Stromal cell of bone marrow (primary cell): ENCODE measurements at places on chromosomes 4 and X.

GRCh38 chr4:94603170-94603747 lies 151.5 kb downstream of the PDLIM5 start:
- peak; percentile 19 for DNase-seq

DNA sequence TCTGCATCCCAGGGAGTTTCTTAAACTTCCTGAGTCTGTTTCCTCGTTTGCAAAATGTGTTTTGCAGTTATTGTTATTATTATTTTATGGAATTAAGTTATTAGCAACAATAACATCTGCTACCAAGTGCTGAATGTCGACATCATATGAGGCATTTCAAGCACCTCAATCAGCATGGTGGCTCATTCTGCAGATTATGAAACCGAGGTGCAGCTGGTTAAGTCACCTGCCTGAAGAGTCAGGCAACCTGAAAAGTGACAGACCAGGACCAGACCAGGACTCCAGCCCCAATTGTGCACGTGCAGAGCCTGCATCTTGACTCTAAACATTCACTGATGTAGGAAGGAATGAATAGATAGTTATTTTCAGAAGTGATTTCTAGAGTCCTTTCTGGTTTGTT lies 99.8 kb downstream of the AFAP1 start:
- no peak for DNase-seq

DNA sequence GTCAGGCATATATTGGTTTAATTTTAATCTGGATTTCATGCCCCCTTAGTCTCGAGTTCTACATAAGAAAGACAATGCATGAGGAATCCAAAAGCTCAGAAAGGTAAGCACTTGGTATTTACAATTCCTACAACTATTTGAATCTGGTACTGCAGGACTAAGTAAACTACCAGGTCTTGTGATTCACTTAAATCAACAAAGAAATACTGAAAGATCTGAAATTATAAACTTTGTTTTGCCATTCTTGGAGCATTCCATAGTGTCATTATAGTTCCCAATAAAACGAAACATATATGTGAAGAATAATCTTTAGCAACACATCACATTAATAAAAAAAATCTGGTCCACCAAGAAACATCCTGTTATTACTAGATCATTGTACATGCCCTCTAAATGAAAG lies 482.3 kb downstream of the ANKRD50 start:
- DNase-seq, result no peak

DNA sequence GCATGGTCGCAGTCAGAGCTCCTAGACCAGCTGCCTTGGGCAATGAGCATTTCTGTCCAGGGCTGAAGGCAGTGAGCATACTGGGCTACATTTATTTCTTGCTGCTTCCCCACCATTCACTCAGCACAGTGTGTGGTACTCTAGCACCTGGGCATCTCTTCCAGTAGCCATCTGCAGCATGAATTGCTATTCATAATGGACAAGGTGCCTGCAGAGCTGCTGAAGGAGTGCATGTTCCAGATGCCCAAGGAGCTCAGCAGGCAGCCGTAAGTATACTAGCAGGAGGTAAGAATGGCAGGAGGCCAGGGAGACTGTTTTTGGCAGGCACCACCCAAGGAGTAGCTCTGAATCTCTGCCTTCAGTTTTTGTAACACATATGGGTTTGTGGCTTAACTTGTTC lies 110.4 kb upstream of the RXFP1 start:
- no peak for DNase-seq

DNA sequence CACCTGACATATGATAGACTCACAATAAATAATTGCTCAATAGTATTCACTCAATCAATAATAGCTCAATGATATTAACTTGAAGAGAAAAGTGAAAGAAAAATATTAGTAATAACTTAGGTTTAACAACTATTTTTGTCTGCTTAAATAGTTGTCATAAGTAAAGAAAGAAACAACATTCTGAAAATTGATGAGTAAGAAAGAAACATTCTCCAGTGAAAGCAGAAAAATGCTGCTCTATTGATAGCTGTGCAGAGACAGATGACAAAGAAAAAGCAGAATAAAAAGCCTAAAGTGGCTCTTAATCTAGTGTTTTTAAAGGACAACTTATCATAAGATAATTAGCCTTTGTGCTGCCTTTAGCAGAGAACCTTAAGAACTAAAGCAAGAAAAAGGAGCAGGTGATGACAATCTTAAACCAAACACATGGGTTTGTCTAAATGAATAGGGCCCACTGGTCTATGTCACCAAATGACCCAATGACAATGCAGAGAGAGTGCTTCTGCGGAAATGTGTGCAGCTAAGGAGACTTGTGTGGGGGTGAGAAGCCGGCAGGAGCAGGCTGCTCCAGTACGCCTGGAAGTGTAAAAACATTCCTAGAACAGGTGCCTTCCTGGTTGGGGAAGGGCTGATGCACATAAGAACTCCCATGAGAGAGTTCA lies 13.2 kb downstream of the HS3ST1 start:
- no peak for DNase-seq

GRCh38 chrX:18461431-18461830 lies 36.0 kb downstream of the CDKL5 start:
- no peak for DNase-seq

DNA sequence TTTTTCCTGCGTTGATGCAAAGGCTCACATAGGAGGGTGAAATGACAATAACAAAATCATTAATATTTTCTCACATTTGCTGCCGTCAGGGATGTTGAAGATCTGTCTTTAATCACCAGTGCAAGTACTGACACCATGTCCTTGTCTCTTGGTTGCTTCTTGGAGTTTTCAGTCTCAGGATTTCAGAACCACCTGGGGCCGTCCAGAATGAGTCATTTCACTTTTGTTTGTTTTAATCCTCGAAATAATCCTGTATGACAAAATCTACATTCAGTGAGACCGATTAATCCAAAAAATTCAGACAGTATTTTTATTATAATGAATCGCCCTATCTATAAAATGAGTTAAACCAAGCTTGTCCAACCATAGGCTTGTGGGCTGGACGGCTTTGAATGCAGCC lies 47.2 kb downstream of the NEIL3 start:
- no peak for DNase-seq

DNA sequence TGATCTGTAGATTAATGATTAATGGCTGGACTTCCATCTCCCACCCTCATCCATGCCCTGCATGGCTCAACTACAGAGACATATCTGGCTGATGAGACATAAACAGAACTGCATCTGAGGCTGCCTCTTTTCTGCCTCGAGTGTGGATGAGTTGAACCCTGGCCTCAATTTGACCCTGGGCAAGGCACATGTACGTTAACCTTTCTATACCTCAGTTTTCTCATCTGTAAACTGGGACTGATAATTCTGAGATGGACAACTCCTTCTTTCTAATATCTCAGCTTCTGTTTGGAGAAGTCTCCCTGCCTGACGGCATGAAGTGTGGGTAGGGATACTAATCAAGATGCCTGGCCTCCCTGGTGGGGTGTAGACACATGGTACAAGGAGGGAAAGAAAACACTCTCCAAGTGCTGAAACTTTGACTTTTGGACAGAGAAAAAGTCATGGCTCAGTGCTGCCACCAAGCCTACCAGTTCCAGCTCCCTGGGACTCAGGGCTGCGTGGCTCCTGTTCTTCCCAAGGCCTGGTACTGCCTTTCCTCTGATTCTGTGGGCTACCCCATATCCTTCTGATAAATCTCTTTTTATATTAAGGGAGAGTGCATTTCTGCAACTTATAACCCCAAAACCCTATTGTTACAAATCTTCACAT lies 64.4 kb downstream of the HAUS3 start:
- no peak for DNase-seq

GRCh38 chrX:145729635-145730034 lies 88.0 kb upstream of the SLITRK2 start:
- DNase-seq, result no peak

DNA sequence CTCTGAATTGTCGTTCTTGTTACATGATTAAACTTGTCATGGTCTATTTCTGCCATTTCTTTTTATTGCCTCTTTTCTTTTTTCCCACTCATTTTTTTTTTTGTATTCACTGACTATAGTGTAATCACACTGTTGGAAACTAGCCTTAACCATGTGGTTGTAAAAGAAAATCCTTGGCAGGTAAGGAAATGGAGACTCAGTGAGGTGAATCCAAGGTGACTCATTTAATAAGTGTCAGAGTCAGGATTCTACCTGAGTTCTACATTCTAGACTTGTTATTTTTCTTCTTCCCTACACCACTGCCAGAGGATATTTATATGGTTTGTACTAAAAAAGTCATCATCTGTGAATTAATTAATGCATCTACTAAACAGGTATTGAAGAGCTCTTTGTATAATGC lies 152.2 kb downstream of the CBLL2 start:
- no peak for DNase-seq

- no peak for DNase-seq
Measured at GRCh38 chr4:95835672-95836071, 4.2 kb upstream of the PDHA2 start.

DNA sequence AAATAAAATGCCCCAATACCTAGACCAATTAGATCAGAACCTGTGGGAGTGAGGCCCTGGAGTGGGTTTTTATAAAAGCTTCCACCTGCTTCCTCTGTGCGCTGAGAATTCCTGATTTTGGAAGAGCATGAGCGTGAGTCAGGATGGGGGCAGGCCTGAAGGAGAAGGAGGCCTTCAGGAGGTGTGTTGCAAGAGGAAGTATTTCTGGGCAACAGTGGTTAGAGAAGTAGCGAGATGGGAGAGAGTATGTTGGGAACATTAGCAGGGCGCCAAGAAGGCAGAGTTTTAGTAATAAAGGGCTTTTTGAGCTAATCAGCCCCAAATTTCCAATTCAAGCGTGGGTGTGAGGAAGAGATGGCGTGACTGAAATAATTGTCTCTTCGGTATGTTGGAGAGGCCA lies 349.8 kb downstream of the UNC5C start:
- no peak for DNase-seq

- DNase-seq, result no peak
Measured at GRCh38 chr4:141797966-141798365, 161.6 kb downstream of the IL15 start.

DNA sequence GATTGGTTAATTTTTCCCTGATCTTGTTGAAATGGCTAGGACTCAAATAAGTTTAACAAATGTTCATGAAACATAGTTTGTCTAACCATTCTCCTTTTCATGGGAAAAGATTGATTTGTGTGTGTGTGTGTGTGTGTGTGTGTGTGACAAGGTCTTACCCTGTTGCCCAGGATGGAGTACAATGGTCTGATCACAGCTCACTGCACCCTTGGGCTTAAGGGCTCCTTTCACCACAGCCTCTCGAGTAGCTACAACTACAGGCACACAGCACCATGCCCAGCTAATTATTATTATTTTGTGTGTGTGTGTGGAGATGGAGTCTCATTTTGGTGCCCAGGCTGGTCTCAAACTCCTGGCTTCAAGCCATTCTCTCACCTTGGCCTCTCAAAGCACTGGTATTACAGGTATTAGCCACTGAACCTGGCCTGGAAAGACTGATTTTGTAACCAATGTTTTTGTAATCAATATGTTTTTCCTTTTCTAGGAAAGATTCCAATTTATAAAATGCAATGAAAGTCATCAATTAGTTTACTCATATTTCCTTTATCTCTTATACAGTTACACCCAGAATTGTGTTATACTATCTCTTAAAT lies 139.3 kb downstream of the CPE start:
- no peak for DNase-seq

DNA sequence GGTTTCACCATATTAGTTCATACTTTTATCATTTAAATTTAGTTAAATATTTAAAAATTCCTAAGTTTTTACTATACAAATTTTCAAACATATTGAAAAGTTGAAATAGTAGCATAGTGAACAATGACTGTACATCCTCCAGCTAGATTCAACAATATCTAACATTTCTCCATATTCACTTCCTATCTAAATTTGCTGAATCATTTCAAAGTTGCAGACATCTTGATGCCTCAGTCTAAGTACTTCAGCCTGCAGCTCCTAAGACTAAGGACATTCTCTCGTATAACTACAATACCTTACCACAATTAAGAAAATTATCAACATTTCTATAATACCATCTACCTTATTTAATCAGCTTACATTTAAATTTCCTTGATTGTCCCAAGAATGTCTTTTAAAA lies 132.7 kb downstream of the TMEM164 start:
- no peak for DNase-seq

DNA sequence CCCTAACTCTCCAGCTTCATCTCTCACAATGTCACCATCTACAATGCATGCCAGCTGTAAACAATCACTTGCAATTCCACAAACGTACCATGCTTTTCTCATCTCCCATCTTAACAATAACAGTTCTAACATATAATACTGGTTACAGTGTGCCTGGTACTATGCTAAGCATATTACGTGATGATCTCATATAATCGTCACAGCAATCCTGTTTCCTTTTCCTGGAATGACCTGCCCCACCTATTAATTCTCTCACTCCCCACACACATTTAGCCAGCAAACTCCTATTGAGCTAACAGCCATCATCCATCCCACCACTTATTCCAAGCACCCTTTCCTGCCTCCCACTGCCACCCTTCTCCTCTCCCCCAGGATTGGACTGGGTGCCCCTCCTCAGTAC lies 7.9 kb downstream of the JCHAIN start:
- DNase-seq, result no peak

- DNase-seq, result no peak
Measured at GRCh38 chrX:13694983-13695382, 6.1 kb downstream of the RAB9A start.
